HCEC 1CT (cell line): ENCODE measurements at places on chromosomes 12 and 14.

DNA sequence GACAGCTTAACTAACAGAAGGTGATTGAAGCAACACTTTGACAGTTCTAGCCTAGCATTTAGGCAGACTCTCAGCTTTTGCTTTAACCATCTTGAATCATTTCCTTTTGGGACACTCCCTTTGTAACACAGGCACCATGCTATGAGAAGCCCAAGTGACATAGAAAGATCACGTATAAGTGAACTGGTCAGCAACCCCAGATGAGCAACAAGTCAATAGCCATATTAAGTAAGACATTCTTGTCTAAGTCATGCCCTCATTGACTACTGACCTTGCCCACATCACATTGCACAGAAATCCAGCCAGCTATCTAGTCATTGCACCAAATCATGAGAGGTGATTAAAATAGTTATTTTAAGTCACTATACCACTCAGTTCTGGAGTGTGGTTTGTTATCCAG, 476.8 kb downstream of the TRHDE start:
- DNase-seq = no peak

GRCh38 chr12:52942066-52942900, 6.6 kb upstream of the KRT18 start:
- DNase-seq = no peak

GRCh38 chr12:27198036-27198435, 46.0 kb upstream of the STK38L start:
- peak; percentile 47 for DNase-seq

DNA sequence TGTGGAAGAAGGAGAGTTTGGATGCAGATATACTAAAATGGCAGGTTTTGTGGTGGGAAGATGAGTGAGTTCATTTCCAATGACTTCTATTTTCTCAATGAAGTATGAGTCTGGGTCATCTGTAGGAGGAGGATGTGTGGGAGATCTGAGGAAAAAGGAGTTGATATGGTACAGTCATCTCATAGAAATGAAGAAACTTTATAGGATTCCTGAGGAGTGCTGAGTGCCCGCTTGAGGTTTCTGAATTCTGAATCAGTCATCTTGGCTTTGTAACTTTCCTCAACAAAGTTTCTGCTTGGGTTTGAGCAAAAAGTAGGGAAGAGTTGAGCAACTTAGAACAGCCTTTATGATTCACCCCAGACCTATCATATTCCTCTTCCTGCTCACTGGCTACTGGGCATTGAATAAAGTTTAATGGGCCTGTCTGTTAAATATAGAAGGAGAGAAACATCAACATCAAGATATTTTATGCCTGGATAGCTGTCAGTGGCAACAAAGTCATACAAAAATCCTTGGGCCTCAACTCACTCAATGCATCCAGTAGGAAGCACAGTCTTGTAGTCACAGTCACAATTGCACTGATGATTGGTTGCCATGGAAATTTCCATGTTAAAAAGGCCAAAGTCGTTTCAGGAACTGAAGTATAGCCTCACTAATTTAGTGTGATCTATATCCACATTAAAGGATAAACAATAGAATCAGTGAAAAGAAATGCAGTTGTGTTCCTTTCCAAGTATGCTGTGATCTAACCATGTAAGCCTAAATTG, 284.7 kb downstream of the DUSP6 start:
- peak; percentile 97 for DNase-seq

GRCh38 chr14:97428808-97429440, 631.7 kb downstream of the VRK1 start:
- no peak for DNase-seq

DNA sequence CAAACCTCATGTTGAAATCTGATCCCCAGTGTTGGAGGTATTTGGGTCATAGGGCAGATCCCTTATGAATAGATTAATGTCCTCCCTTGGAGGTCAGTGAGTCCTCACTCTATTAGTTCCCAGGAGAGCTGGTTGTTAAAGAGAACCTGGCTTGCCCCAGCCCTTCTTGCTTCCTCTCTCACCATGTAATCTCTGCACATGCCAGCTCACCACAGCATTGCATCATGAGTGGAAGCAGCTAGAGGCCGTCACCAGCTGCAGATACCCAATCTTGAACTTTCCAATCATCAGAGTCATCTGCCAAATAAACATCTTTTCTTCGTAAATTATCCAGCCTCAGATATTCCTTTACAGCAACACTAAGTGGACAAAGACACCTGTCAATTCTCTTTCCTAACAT, 161.8 kb upstream of the IGF1 start:
- no peak for DNase-seq

GRCh38 chr14:92888896-92889295, 34.1 kb upstream of the CHGA start:
- no peak for DNase-seq

GRCh38 chr12:116538682-116539305, 20.4 kb upstream of the MAP1LC3B2 start:
- no peak for DNase-seq

DNA sequence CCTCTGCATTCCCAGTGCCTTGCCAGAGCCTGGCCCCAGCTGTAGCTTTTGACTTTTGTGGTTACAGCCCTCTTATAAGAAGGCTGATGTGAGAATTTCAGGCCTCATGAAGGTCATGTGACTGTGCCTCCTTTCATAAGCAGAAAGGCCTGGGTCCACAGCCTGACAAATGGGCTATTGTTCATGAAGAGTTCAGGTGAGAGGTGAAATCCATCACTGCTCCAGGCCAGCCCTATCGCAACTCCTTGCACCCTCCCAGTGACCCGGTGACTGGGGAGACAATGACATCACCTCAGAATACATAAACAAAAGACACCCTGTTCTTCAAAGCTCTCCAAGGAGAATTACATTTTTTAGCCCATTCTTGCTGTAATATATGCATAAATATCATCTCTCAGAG, 321.5 kb downstream of the PCNX1 start:
- DNase-seq = no peak

DNA sequence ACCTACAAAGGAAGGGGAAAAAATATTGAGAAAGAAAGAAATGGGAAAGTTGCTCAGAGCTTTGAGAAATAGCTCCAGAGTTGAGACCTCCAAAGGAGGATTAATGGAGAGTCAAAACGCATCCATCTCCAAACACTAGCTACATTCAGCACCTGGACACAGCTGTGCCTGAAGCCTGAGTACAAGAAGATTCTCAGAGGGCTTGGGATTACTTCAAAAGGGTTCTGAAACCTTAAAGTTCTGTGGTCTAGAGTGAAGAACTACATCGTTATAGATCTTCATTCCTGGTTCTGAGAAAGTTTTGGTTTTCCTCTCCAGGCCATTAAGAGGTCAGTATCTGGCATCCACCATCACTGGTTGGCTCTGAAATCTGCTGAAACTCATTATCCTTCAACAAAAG, 10.5 kb upstream of the TMED10 start:
- no peak for DNase-seq

DNA sequence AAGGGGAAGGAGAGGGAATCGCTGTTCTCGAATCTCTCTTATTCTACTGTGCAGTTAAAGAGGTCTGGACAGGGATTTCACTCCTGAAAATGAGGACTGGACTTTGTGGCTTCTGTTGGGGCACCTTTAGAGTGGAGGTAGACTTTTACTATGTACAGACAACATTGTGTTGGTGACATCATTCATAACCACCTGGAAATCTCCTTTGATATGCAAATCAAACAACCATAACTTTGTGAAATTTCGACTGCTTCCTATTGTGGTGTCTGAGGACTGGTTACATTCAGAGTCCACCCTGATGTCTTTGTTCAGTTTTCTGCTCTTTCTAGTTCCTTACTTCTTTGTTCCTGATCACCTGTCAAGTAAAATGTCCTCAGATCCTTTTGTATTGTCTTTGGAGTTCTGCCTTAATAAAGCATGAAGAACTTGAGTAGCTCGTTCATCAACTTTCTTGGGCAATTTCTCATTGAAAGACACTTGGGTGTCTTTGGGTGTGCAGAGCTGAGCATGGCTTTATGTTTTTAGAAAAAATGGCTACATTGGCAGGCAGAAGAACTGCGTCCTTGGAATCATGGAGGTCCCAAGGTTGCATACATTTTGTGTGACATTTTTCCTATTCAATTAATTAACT, 29.8 kb downstream of the LRRK2 start:
- DNase-seq = no peak

- DNase-seq = no peak
Measured at GRCh38 chr12:57404966-57405640, 25.7 kb downstream of the R3HDM2 start.

- DNase-seq = no peak
Measured at GRCh38 chr12:123140676-123141614, 9.9 kb downstream of the PITPNM2 start.

- DNase-seq = peak; percentile 68
Measured at GRCh38 chr12:53805067-53805466, 53.3 kb upstream of the CISTR start.

- DNase-seq = no peak
Measured at GRCh38 chr12:58424735-58425392, 483.5 kb downstream of the ATP23 start.

- peak; percentile 14 for DNase-seq
Measured at GRCh38 chr14:88551980-88552431, 2.8 kb downstream of the PTPN21 start.

DNA sequence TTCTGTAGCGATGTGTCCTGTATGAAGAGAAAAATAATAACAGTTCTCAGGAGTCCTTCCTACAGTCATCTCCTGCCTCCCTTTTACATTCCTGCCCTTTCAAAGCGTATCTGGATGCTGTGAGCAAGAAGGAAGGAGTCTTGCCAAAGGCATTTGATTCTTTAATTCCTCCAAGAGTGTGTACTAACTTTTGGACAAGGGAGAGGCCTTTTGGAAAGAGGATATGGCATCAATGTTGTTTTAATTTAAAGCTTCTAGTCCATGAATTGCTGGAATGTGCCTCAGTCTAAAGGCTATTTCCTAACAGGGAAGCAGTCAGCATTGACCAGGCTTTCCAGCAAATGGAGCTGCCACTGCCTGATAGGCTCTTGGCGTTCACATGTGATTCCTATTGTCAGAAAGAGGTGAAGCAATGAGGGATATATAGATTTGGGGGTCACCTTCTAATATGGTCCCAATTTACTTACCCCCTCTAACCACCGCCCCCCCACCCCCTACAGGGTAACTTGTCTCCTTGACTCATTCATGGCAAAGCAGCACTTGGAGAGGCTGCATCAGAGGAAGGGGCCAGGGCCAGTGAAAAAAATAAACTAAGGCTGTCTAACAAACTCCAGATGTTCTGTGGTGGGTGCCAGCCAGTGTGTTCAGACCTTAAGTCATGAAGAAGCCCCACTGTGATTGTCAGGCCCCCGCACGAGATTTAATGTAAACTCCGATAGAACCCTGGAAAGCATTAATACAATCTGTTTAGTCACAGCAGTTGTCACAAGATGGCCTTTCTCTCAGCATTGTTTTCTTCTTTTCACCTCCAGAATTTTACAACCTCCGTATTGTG, 220.3 kb downstream of the FBXL14 start:
- no peak for DNase-seq

DNA sequence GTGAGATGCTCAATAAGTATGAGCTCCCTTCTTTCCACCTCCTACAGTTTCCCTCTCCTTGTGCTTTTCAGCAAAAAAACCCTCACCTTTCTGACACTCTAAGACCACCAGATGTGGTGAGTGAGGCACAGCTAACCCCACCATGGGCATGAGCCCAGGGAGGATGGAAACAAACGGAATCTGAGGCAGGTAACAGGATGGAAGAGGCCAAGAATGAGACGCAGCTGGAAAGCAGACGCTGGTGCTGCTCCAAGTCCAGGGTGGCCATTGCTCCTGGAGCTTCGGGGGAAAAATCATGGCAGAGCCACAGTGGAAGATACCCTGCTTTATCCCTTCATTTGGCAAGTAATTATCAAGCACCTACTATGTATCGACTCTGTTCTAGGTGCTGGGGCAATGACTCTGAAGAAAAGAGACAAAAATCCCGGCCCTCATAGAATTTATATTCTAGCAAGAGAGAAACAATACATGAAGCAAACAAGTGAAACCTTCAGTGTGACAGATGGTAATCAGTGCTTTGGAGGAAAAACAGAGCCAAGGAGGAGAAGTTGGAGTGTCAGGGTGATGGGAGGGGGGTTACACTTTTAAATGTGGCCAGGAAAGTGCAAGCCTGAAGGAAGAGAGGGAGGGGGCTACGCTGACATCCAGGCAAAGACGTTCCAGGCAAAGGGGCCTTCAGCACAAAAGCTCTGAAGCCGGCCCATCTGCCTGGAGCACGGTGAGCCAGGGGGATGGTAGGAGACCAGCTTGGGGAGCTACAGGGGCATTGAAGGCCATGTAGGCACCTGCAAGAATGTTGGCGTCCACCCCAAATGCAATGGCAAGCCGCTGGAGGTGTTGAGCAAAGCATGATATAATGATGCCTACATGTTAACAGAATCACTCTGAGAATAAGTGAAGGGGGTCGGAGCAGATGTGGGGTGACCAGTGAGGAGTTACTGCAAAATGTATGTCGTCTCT, 154.2 kb downstream of the DPF3 start:
- no peak for DNase-seq

- no peak for DNase-seq
Measured at GRCh38 chr14:78302841-78303240, 132.7 kb downstream of the NRXN3 start.

DNA sequence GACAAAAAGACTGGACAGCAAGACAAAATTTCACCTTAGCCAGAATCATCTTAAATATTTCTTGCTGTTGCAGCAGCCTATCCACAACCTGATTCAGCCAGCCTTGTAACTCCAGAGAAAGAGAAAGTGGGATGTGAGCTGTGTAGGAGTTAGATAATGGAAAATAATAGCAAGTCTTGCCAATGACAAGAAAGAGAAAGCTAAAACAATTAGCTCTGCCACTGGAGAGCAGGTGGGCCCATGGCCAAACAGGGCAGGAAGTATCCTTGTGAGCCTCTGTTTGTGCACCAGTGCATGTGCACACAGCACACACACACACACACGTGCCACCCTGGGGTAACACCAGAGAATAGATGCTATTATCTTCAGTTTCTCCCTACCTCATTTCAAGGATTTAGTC, 106.0 kb upstream of the CCDC196 start:
- DNase-seq = no peak

GRCh38 chr12:101018540-101018939, 191.5 kb downstream of the SLC5A8 start:
- peak; percentile 91 for DNase-seq

DNA sequence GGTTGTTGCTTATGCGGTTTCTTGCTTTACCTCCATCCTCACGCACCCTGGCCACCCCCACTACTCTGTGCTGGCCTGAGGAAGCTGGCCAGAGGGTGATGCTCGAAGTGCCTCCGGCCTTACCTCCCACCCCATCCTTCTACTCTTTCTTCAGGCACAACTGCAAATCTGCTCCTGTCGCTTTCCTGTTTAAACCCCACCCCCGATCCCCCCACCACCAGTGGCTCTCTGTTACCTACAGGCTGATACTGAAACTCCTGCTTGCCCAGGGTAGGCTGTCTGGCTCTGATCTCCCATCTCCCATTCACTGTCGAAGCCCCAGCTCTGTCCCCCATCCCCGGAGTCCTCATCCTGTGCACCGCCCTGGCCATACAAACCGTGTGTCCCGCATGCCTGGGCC, 111.5 kb downstream of the PRMT8 start:
- DNase-seq = no peak

- peak; percentile 79 for DNase-seq
Measured at GRCh38 chr14:102063109-102063807, 23.6 kb downstream of the HSP90AA1 start.

- DNase-seq = no peak
Measured at GRCh38 chr14:104445832-104446381, 133.7 kb upstream of the C14orf180 start.
